Stimulated activated CD4-positive, alpha-beta T cell treated with anti-CD3 and anti-CD28 coated beads, Interleukin-2, amount 100 ng/mL, for 48 hours (primary cell): ENCODE measurements at places on chromosomes 4 and X.

DNA sequence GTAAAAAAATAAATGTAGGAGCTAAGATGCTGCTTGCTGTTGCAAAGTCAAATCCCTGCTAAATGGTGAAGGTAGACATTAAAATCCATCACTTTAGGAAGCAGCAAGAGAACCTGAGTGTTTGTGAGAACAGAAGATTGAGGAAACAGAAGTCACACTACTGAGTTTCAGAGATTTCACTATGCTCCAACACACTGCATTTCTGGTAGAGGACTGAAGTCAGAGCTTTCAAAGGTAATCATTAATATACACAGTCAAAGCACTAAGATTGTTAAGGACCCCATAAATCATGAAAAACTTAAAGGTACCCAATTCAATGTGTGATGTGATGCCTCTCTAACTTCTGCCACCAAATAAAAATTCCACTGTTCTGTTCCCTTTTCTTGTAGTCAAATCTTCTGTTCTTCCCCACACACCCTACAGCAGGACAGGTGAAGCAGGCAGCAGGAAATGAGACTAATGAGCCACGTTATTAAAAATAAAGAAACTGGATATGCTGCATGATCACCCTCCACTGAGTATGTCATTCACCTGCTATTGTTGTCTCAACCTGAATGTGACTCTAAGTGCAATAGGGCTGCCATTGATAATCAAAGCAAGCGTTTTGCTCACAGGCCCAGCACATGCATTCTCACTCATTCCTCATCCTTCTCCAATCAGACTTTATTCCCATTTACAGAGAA is 28.9 kb upstream of the APELA start:
- DNase-seq = no peak

- DNase-seq = no peak
Measured at GRCh38 chr4:82893942-82894341, 3.0 kb upstream of the SEC31A start.

GRCh38 chrX:49225858-49226257 is 7.3 kb downstream of the CACNA1F start:
- no peak for DNase-seq

- no peak for DNase-seq
Measured at GRCh38 chr4:144709159-144709558, 63.2 kb downstream of the HHIP start.

GRCh38 chrX:9301836-9302235 is 163.0 kb upstream of the TBL1X start:
- no peak for DNase-seq

DNA sequence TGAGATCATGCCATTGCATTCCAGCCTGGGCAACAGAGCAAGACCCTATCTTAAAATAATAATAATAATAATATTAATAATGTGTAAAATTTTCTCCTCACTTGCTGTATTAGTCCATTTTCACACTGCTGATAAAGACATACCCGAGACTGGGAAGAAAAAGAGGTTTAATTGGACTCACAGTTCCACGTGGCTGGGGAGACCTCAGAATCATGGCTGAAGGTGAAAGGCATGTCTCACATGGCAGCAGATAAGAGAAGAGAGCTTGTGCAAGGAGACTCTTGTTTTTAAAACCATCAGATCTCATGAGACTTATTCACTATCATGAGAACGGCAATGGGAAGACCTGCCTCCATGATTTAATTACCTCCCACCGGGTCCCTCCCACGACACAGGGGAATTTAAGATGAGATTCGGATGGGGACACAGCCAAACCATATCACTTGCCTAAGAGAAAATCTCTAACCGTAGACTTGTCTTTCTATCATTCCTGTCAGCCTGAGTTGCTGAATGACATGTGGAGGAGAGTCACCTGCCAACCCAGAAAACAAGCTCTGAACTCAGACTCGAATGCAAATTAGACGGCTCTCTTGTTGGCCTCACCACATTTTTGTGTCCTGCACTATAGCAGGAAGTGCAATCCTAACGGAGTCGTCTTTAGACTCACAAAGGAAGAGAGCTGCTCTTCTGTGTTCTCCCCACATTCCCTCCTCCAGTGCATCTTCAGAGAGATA is 51.9 kb upstream of the DCTD start:
- no peak for DNase-seq

DNA sequence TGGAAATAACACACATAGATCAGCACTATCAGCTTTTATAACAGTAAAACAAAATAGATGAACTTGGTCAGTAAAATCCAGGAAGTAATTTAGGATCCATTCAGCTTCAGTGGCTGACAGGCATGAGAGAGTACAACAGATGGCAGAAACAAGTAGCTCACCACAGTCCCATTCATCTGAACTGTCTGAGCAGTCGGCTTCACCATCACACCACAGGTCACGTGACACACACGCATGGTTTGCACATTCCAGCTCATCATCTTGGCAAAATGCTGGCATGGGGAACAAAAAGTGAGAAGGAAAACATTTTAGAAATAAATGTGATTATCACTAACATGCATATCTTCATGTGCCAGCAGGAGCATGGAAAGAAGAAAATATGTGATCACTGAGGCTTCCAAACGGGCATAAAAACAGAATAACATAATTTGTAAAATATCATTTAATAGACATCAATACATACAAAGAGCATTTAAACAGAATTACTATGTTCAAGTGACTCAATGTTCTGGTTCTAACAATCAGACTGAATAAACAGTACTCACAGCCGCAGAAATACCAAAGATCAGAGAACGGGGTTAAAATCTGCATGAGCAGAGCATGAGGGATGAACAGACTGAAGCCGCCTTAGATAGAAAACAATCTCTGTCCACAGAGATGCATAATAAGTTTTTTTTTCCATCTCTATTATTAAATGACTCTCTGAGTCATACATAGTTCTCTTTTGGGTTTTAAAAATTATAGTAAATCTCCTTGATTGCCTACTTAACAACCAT is 158.1 kb downstream of the ATP10D start:
- DNase-seq = no peak

DNA sequence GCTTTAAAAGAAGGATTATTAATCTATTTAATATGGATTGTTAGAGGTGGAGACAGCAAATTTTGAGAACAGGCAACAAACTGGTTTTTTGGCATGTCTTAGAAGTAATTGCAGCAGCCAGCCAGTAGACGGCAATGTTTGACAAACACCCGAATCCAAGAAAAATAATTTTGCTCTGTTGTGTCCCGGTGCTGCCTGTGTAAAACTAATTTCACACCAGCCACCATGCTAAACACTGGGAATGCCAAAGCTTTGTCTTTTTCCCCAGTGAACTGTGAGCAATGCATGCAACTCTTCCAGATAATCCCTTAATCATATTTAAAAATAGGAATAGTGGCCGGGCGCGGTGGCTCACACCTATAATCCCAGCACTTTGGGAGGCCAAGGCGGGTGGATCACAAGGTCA is 25.9 kb downstream of the SMIM31 start:
- peak; percentile 9 for DNase-seq

DNA sequence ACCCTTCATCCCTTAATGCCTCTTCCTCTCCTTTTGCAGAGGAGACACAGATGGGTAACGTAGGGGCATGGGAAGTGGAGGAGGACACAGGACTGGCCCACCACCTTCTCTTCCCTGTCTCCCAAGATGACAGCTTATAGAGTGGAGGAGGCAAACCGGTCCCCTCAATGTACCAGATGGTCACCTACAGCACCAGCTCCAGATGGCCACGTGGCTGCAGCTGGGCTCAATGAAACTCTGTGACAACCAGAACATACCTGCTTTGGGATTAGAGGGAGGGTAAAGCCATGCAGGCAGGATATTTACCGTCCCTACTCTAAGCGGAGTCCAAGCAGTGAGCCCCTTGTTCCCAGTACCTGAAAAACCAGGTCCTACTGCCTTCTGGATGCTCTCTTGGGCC is 7.5 kb upstream of the KLHL15 start:
- no peak for DNase-seq
